ENCODE measurements at places on chromosomes 3 and 15.
A peak's percentile ranks its signal among the peaks of the same experiment; 100 is the strongest.

DNA sequence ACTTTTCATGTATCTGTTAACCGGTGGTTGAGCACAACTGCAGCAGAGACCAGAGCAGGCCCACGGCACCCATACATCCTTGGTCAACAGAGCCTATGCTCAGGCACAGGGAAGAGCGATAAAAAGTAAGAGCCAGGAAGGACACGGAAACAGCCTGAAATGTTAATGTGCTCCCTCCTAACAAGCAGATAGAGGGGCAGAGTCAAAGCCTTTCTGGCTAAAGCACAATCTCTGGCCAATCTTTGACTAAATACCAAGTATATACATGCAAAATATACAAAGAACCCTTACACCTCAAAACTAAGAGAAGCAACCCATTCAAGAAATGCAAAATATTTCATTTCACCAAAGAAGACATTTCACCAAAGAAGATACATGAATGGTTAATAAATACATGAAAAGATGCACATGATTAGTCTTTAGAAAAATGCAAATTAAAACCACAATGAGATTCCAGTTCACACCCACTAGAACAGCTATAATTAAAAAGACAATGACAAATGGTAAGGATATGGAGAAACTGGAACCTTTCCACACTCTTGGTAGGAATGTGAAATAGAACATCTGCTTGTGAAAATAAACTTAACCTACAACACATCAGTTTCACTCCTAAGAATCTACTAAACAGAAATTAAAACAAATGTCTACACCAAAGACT, 88.0 kb downstream of the OSBPL10 start:
- DNase-seq: no peak

GRCh38 chr15:68207176-68207935, 2.2 kb upstream of the CALML4 start:
- DNase-seq: no peak

- no peak for DNase-seq
These were observed 14.3 kb downstream of the TOMM70 start for GRCh38 chr3:100386437-100387074.

DNA sequence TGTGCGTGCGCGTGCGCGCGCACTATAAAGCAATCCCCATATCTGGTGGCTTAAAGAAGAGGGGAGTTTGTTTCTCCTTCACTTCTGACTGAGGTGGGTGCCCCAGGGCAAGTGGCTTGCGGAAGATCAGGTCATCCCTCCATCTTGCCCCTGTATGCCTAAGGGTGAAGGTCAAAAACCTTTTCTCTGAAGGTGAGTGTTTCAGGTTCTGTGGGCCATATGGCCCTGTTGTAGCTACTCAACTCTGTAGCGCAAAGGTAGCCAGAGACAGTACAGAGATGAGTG, 5.5 kb downstream of the ABTB1 start:
- DNase-seq: no peak

- peak; percentile 39 for DNase-seq
These were observed 22.5 kb downstream of the CHST14 start for GRCh38 chr15:40493089-40493840.

DNA sequence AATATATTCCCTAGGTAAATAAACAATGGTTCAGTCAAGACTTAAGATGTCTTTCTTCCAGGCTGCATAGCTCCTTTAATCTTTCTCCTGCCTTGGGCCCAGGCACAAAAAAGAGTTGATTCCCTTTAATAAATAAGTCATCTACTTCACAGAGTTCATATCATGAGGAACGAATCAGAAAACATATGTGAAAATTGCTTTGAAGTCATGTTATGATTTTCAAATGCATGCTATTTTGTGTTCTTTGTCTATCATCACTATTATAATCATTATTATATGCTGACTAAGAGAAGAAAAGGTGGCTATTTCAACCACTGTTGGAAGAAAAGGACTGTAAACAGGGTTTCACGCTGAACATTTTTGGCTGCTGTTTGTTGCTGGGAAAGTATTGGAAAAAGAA, 70.4 kb downstream of the LSAMP start:
- no peak for DNase-seq

GRCh38 chr15:70274908-70275307, 177.2 kb upstream of the TLE3 start:
- DNase-seq: no peak

DNA sequence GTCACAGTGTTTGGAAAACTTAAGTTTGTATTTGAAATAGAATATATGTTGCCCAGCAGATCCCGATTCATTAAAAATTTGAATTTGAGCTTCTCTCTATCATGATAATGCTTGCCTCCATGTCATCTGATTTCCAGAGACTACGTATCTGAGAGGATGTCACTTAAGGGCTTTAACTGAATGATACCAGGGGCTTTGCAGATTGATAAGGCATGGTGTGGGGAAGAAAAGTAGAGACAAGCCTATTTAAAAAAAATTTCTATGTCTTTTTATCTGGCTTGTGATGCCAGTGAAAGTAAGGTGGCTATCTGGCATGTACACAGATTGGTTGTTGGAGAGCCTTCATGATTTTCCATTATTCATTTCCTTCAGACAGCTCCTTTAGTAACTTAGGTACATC, 72.7 kb downstream of the UBE2E2 start:
- no peak for DNase-seq

DNA sequence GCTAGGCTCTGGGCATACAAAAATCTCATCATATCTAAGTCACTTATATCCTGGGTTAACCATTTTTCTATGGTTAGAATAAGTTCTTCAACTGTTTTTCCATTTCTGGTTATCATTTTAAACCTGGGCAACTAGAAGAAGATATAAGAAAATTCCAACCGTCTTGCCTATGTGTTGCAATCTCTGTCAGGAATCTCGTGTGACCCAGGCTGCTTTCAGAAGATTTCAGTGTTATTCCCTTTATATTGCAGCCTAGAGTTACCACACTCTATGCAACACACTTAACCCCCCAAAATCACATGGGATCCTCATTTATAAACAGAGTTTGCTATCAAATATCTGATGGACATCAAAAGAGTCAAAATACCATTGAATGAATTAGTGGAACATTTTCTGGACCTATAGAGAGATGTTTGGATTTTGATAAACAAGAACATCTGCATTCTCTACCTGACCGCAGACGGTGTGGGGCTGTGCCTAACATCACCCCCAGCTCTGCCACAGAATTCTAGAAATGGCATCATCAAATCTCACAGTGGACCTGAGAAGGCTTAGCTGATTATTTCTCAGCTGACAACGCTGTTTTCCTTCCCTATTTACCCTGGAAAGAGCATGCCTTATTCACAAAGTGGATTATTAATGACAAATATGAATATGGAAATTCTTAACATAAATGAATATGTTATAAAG, 515.7 kb downstream of the NTRK3 start:
- DNase-seq: no peak

Measured in activated T-helper 1 cell treated with anti-CD3 and anti-CD28 coated beads, Interleukin-2, amount 50 U/mL, for 16 hours (primary cell).